Mucosa of descending colon (tissue), 3 donors: ENCODE measurements at places on chromosomes 4 and X. TPM values are rescaled to one million over a fixed set of nuclear protein-coding genes. Genes with fewer than 3 reads are reported as not detected.

Gene OTC
- 1.6 TPM for total RNA-seq

Gene STATH
- not detected for total RNA-seq

Gene BTC
- 6.3 TPM for total RNA-seq

Gene XAGE1B
- not detected for total RNA-seq

Gene GAGE1
- not detected for total RNA-seq

Gene ARHGAP24
- total RNA-seq: 5.2 TPM

Gene KCNIP4
- total RNA-seq: 11.3 TPM

Gene MED14
- 57.1 TPM for total RNA-seq

Gene ERAS
- not detected for total RNA-seq

Gene IL2RG
- 104 TPM for total RNA-seq

Gene GAGE12H
- not detected for total RNA-seq

Gene PIN4
- 11.3 TPM for total RNA-seq

Gene NXT2
- 5.2 TPM for total RNA-seq

Gene SLC16A2
- total RNA-seq: 7.9 TPM

Gene OPN1MW
- not detected for total RNA-seq

Gene NEXMIF
- total RNA-seq: 1.0 TPM

Gene TLR3
- total RNA-seq: 23.6 TPM

Gene TCEAL3
- 3.3 TPM for total RNA-seq

Gene ENPEP
- 2.1 TPM for total RNA-seq

Gene UNC5C
- total RNA-seq: 7.2 TPM

Gene VEGFD
- 0.55 TPM for total RNA-seq

Gene GAGE2A
- total RNA-seq: not detected

Gene MED12
- 34.4 TPM for total RNA-seq

Gene ATOH1
- total RNA-seq: 75.1 TPM
